Left lobe of liver (tissue), 2 donors: ENCODE measurements at places on chromosomes 16 and 17. TPM values are rescaled to one million over a fixed set of nuclear protein-coding genes. Genes with fewer than 3 reads are reported as not detected.

The MYH2 gene
- not detected for total RNA-seq

The ASGR2 gene
- total RNA-seq, result 442 TPM

The SCO1 gene
- total RNA-seq, result 30.6 TPM

The ADGRG3 gene
- 0.43 TPM for total RNA-seq

DNA sequence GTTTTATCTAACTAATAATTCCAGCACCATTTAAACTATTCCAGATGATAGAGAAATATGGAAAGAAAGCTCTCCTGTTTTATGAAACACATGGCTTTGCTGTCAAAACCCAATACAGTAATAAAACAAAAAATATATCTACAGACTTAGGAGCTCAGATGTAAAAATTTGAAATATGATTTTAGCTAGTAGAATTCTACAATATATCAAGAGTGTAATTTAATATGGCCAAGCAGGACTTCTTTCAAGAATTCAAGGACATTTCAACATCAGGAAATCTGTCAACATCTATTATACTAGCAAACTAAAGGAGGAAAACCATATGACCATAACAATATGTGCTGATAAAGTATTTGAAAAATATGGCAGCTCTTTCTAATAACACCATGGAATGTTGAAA lies 57.5 kb downstream of the CCDC182 start:
- DNase-seq, result no peak

DNA sequence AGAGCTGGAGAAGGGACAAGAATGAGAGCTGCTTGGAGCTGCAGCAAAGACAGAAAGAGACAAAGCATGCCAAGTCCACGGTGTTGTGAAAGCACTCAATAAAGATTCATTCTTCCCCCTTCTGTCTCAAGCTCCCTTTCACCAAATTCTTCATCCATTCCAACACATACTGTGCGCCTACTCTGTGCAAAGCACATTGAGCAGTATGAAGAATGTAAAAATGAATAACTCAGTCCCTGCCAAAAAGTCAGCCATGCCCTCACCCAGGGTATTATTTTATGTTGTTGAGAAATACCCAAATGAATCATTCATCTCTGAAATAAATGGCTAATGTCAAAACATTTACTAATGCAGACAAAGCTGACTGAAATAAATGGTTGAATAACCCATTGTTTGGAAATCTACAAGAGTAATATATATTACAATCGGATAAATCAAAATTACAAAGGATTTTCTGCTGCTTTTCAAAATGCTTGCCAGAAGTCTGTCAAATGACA lies 282.9 kb upstream of the IRX5 start:
- DNase-seq, result no peak

GRCh38 chr16:66357523-66357928 lies 9.0 kb upstream of the CDH5 start:
- DNase-seq, result no peak

DNA sequence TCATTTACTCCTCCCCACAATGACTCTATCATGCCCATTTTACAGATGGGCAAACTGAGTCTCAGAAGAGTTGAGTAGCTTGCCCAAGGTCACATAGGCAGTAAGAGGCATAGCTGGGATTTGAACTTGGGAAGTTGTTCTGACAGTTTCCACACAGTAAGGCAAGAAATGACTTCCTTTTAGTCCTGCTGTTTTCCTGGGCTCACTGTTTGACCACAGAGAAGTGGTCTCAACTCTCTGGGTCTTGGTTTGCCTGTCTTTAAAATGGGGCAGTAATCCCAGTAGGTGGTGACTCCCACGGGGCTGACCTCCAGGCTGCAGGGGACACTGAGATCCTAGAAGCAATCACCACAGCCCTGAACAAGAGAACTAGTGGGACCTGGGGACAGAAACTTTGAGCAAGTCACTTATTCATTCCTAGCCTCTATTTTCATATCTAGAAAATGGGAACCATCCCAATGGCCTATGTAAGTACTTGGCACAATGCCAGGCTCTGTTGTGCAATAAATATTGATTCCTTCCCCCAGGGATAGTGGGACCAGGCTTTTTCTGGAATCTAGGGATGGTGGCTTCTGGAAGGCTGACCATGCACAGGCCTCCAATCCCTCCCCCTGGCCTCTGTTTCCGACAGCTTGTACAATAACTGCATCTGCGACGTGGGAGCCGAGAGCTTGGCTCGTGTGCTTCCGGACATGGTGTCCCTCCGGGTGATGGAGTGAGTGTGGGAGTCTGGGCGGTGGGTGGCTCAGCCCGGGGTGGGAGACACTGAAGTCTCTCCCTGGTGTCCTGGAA lies 20.5 kb downstream of the DEXI start:
- no peak for DNase-seq

The TP53TG3F gene
- total RNA-seq, result not detected

DNA sequence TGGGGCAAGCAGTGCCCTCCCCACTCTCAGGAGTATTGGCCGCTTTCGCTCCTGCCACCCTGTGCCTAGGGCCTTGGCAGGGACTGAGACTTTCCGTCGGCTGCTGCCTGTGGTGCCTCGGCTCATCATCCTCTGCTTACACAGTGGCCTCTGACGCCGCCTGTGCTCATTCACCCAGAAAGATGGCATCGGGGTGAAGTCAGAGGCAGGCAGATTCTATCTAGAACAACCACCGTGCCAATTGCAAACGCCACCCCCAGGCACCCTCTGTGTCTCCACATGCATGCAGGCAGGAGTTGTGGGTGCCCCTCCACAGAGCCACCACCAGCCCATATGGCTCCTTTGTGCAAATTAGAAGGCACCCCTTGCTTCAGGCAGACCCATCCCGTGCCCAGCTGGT lies 154.2 kb upstream of the GSE1 start:
- DNase-seq, result no peak

GRCh38 chr17:7240375-7240774 lies 1.1 kb upstream of the PHF23 start:
- DNase-seq, result no peak

DNA sequence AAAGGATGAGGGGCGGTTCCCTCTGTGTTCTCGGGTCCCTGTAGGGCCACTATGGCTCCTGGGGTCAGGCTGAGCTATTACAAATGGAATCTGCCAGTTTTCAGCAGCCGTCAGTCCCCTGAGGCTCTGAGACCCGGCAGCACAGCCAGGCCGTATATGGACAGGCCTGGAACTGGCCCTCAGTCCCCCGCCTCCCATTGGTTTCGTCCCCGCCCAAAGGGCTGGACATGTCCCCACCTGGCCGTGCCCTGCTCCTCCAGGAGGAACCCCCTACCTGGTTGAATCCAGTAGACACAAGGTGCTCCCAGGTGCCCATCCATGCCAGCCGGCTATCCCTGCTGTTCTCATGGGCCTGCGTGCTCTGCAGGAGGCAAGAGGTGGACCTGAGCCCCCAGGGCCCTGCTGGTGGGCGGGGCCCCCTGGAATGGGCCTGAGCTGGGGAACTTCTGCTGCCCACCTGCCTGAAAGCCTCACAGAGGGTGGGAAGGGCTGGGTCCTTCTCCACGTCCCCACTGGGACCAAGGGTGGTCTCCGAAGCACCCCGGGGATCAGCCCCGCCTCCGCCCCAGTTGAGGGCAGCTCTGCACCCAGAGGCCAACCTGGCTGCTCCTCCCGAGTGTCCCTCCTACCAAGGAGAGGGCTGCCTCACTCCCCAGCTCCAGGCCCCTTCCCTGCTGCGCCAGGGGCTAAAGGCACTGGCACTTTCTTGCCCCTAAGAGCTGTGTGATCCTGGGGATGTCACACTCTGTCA lies 16.8 kb downstream of the VASN start:
- no peak for DNase-seq

- no peak for DNase-seq
Measured at GRCh38 chr17:3316836-3317235, 18.7 kb upstream of the OR3A1 start.

The NTN3 gene
- 3.6 TPM for total RNA-seq

GRCh38 chr16:5604770-5605169 lies 507.2 kb upstream of the EEF2KMT start:
- DNase-seq, result no peak

DNA sequence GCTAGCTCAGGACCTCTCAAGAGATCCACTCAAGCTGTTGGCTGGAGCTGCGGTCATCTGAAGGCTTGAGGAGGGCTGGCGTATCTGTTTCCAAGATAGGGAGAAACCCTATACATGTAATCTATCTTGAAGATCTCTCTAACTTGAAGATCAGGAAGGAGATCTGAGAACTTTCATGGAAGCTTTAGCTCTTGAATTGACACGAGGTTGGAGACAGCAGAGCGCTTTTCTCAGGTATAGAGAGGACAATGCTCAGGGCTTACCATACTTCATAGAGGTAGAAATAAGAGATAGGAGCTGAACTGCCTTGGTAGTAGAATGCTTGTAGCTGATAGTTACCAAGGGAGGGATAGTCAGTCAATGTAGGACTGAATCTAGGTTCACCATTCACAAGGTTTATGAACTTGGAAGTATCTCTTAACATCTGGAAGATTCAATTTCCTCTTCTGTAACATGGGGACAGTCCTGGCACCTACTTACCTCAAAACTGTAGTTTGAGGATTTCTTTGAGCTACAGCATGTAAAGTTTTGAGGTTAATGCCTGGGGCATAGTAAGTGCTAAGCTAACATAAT lies 267.0 kb upstream of the MAF start:
- DNase-seq, result no peak

DNA sequence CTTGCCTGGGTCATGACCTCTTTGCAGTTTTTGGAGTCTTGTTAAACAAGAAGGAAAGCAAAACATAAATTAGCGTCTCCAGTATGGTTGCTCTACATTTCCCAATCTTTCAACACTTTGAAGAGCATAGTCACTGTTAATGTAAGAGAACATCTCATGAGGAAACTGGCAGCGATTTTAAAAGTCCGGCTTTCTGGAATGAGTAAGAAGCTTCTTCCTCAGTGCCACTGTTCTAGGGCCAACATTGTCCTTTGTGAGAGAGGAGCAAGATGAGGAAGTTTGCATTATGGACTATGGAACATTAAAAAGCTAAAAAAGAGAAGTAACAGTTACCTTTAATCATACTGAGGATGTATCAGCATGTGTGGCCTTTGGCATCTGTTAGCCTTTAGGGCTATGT lies 73.1 kb downstream of the WNT3 start:
- no peak for DNase-seq

The MT1E gene
- 1,576 TPM for total RNA-seq

The CACNG5 gene
- not detected for total RNA-seq

The RGS11 gene
- 0.70 TPM for total RNA-seq

- DNase-seq, result peak; percentile 37
Measured at GRCh38 chr16:35173295-35173694, 1713.9 kb downstream of the TP53TG3F start.

DNA sequence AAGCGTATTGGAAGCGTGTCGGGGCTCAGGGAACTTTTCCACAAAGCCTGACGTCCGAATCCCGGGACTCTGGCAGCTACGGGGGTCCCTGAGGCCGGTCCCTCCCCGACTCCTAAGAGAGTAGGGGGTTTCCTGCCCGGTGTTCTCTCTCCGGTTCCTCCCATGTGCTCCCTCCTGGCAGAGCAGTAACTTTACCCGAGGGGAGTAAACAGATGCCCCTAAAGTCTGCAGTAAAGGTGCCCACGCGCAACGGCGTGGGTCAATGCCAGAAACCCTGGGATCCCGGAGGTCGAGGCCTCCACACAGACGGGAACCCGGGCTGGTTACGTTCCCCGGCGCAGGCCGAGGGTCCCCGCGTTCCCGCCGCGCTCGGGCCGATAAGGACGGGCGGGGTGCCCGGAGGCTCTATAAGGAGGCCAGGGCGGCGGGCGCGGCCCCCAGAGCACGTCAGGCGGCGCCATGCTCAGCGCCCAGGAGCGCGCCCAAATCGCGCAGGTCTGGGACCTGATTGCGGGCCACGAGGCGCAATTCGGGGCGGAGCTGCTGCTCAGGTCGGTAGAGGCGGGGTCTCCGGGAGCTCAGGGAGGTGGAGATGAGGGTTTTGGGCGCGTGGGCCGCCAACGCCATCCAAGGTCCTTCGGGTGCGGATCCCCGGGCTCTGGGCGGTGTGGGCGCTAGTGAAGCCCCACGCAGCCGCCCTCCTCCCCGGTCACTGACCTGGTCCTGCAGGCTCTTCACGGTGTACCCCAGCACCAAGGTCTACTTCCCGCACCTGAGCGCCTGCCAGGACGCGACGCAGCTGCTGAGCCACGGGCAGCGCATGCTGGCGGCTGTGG lies at the start of gene HBM:
Gene HBM (plus strand): TSS at position 440 of the 836 bp plus-strand sequence. CDS start 20 bp downstream, at position 460.
- DNase-seq, result no peak

DNA sequence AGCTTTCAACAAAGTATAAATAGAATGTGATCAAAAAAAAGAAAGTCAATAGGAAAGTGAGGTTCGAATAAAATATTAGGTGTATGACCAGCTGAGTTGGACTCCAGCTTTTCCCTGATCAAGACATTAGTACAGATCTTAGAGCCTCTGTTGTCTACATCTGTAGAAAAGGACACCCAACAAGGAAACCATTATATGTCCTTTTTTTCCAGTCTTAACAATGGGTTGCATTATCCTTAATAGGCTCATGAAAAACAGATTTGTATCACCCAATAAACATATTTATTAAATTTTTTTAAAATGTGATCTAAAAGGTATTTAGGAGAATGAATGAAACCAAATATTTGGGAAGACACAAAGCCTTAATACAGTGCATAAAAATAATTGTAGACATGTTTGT lies 18.1 kb downstream of the ABCA6 start:
- no peak for DNase-seq

DNA sequence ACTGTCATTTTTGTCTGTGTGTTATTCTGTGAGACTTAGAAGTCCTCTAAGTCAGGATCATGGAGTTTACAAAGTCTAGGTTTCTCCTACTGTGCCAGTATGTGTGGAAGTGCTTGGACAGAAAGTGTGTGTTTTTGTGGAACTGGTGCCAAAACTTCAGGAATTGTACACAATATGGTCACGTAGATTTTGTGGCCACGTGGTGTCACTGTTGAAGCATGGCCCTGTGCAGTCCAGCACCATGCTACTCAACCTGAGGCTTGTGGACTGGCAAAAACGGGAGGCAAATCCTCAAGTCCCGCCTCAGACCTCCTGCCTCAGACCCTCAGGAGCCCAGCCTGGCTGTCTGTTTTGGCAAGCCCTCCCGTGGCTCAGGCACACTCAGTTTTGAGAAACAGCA lies 16.7 kb upstream of the ALKBH5 start:
- DNase-seq, result peak; percentile 70

The HBA1 gene
- total RNA-seq, result 112 TPM

The ZACN gene
- total RNA-seq, result not detected

DNA sequence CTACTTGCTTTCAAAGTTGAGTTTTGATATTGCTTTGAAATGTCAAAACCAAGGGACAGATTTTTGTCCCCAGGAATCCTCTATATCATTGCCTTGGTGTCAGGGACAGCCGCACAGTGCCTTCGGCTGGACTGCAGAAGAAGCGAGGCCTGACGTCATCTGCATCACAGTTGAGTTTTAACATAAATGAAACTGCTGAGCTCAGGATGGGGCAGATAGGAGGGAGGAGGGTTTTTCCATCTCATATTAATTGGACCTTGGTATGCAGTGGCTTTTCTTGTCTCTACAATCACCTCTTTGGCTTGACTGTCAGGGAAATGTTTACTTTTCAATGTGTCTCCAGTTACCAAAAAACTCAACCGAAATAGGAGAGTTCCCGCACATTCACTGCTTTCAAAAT lies 111.3 kb downstream of the AATF start:
- no peak for DNase-seq

- DNase-seq, result no peak
Measured at GRCh38 chr16:77645764-77646163, 76.5 kb upstream of the NUDT7 start.
